ENCODE measurements at places on chromosomes 4 and X.

- no peak for DNase-seq
Observed at GRCh38 chr4:137367620-137368019, 164.7 kb downstream of the PCDH18 start.

DNA sequence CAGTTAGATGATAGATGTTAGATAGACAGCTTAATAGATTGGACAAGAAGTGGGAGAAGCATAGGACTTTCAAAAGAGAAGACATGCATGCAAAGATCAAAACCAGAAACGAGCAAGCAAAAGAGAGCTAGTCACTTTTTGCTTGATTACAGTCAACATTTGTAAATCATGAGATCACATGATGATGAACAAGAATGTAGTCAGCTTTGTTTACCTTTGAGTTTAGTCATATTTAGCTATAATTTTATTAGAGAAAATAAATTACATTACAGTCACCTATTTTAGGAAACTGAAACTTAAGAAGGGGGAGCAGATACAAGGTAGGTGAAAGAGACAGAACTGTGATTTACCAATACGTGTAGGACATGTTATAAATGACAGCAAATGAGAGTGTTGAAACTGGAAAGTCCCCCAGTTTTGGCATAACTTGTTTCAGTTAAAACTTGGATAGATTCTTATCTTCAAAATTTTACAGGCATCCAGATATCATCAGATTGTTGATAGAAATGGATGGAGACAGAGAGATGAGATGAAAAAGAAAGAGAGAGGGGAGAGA lies 1083.1 kb upstream of the PCDH10 start:
- DNase-seq: no peak

DNA sequence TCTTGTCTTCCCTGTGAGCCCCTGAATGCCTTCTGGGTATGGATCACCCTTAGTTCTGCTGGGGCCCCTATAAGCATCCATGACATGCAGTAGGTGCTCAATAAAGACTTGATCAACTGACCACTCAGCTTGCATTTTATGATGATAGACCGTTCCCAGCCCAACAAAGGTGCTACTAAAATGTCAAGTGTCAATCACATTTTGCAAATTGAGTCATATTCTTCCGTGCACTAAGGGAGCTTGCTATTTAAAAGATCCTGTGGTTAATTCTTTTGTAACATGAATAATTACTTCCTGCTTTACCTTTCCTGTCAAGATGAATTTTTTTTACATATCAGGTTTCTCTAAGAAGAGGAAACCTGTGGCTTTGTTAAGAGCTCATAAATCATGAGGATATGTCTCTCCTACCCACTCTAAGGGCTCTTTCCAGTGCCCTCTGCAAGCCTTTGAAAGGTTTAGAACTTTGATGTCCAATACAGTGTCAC lies 47.6 kb downstream of the SH3KBP1 start:
- no peak for DNase-seq

DNA sequence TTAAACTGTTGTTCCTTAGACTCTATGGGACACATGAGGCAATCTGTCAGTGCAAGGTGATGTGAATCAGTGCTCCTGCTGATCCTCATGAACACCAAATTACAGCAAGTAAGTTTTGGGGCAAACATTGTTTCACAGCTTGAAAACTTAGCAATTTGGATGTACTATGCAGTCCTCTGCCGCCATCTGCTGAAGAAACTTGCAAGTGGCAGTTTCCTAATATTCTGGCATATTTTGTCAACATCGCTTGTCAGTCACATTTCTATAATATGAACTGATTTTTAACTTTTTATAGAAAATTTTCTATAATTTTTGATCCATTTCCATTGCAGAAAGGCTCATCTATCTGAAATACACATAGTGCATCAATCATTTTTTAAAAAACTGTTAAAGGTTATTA lies 56.3 kb downstream of the ZAR1 start:
- no peak for DNase-seq

DNA sequence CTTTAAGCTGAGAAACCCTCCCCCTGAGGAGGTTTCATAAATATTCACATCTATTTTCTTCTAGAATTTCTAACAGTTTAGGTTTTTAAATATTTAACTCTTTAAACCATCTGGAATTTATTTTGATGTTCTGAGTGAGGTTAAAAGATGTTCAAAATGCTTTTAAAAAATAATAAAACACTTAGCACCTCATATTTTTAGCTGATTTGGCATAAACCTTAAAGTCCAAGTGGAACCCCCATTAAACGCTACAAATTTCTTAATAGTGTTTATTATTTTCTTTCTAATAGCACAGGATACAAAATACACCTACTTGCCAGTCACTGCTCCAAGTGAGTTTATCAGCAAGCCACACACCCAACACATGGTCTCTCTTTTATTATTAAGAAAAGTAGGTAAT lies 277.2 kb downstream of the QDPR start:
- no peak for DNase-seq

- no peak for DNase-seq
Observed at GRCh38 chr4:185859111-185859510, 47.1 kb upstream of the SORBS2 start.

DNA sequence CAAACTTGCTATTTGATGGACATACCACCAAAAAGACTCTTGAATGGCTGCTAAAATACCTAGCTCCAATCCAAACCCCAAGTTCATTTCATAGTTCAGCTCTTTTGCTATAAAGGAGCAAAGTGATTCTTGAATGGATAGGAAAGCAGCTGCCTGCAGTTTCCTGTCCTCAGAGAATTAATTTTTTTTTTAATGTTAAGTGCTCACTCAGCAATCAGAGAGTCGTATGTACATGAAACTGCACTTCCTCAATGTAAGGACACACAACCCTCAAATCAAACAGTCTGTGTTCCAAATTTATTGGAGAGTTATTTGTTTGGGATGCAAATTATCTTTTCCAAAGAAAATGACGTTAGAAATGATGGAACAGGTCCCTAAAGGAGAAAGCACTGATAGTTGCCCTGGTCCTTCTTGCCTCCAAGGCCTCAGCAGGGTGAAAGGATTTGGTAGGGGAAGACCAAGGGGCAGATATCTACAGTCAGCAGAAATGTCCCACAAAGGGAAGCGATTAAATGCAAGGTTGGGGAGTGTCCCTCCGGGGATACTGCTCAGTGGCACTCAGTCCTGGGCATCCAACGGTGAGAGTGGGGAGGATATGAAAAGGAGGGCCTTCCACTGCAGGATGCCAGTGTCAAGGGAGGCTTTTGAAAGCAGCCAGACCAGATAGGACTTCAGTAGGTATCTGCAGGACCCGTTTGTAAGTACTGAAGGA lies 67.2 kb upstream of the RASGEF1B start:
- no peak for DNase-seq

GRCh38 chr4:70364002-70364401 lies 3.4 kb downstream of the SMR3A start:
- no peak for DNase-seq

DNA sequence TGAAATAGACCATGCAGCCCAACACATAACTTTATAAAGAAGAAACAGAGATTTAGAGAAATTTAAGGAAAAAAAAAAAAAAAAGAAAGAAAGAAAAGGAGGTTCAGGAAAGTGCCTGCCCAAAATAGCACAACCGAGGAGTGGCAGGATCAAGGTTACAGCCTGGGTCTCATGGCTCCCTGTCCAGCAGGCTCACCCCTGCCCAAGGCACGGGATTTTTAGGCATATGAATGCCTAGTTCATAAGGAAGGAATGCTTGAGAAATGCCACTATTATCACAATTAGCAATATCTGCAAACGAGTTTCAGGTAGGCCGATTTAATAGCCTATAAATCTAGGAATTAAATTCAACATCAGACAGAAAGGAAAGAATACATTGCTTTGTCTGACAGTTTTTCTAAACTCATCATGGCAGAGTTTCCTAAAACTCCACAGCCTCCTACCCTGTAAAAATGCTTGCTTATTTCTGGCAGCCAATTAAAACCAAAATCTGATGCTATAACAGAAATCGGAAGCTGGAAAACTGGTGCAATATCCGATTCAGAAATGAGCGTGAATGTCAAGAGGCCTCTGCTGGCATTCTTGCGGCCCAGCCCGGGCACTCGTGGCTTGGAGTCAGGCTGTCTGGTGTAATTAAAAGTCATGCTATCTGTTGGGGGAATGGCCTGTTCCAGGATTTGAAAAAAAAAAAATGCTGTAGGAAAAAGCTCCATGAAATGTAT lies 63.5 kb downstream of the GEMIN8 start:
- no peak for DNase-seq

DNA sequence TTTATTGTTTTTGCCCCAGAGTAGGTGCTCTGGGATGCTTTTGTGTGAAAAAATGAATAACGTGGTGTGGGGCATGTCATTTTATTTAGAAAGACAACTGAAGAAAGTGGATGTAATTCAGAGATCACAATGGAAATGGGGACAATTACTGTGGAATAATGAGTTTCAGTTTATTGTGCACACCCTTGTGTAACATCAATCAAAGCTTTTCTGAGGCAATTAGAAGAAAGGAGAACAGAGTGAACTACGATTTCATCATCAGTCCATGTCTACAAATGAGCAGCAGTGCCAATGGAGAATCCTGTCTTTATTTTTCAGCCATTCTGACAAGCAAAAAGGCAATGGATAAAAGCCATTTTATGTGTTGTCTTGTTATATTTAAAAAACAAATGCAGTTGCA lies 339.2 kb downstream of the TMA16 start:
- no peak for DNase-seq

- no peak for DNase-seq
Observed at GRCh38 chrX:56798339-56798711, 69.3 kb downstream of the NBDY start.

GRCh38 chr4:66750273-66750672 lies 795.0 kb downstream of the CENPC start:
- DNase-seq: no peak

GRCh38 chrX:121876305-121876704 lies 828.9 kb downstream of the GLUD2 start:
- DNase-seq: no peak

DNA sequence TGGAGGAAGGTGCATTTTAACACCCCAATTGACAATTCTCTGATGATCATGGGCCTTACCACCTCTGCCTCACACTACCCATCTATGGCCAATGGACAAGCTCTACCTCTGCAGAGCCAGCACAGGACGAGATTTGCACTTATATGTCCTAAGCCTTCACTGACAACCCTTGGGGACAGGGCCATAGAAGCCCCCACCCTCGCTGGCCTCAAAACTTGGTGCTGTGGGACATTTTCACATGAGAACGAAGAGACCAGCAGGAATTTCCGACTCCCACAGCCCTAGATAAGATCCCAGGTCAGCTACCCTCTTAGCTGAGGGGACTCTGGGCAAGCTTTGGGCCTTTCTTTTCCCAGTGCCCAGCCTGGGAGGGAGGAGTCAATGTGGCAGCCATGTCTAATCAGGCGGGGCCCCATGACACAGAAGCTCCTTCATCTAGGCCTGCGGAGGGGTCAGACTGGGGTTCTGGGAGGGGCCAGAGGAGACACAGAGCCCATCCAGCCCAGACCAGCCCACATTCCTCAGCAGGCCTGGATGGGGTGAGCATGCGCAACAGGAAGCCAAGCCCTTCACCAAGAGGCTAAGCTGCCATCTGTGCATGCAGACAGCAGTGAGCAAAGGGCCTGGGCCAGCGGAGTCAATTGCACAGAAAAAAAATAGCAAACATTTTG lies 12.1 kb downstream of the PJA1 start:
- no peak for DNase-seq

DNA sequence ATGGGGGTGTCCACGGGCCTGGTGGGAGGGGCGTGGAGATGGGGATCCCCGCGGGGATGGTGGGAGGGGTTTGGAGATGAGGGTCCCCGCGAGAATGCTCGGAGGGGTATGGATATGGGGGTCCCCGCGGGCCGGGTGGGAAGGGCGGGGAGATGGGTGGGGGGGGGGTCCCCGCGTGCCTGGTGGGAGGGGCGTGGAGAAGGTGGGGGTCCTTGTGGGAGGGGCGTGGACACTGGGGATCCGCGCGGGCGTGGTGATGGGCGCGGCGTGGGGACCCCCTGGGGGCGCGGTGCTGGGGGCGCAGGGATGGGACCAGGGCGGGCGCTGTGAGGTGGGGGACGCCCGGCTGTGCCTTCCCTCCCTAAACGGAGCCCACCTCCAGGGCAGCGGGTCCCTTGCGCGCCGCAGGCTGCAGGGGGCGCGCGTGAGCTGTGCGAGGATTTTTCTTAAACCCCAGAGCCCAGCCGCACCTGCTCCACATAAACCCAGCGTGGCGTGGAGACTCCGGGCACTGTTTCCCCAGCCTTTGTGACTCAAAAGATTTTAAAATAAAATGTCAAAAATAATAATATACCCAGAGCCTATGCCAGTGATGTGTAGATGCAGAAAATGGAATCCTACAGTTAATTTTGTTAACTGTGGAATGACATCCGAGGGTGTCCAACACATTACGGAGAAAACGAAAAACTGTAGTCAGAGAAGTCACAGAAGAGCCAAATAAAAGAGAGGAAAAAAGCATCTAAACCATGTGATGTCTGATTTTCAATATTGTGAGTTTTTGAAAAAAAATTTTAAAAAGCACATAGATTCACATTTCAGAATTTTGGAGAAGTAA lies 1.5 kb upstream of the ASMTL start:
- peak; percentile 61 for DNase-seq

DNA sequence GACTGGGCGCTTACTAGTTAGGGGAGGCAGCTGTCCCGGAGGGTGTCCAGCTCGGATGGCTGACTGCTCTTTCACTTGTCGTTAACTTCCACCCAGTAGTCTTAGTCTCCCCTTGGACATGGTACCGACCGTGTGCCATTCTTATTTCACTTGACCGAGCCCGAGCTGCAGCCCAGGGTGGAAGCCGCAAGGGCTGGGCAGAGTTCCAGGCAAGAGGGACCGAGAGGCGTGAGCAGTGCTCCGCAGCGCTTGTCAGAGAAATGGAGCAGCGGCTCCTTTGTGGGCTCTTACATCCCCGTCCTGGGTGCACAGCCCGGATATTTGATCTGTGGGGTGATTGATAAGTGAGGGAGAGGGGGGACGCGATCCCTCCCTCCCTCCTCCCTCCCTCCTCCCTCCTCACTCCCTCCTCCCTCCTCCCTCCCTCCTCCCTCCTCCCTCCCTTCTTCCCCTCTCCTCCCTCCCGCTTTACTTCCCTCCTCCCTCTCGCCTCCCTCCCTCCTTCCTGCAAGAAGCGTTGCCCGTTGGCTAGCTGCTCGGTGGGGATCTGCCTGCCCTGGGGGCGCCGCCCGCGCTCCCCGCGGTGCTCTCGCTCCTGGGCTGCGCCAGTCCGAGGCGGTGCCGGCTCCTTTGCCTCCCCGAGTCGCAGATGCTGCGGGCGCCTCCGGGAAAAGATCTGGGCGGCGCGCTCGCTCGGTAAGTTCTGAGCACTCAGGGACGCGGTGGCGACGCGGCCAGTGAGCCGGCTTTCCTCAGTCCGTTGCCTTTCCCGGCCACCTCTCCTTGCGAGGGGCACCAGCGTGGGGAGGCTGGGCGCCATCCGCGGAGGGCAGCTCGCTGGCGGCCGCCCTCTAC lies at the start of gene SLITRK2:
Gene SLITRK2 (plus strand): TSS at position 499 of the 855 bp plus-strand sequence. CDS start 4,597 bp downstream, outside the sequence.
- DNase-seq: no peak
